Activated CD4-positive, alpha-beta T cell treated with anti-CD3 and anti-CD28 coated beads, Interleukin-2, amount 10 ng/mL, durations not matched to agents 7 days and 5 days (primary cell): ENCODE measurements at places on chromosomes 3 and 15. TPM values are rescaled to one million over a fixed set of nuclear protein-coding genes. Genes with fewer than 3 reads are reported as not detected.

- DNase-seq = no peak
Observed at GRCh38 chr15:43776101-43776717, 557 bp downstream of the ELL3 start.

- no peak for DNase-seq
Observed at GRCh38 chr3:58585994-58586393, 8.8 kb upstream of the FAM107A start.

DNA sequence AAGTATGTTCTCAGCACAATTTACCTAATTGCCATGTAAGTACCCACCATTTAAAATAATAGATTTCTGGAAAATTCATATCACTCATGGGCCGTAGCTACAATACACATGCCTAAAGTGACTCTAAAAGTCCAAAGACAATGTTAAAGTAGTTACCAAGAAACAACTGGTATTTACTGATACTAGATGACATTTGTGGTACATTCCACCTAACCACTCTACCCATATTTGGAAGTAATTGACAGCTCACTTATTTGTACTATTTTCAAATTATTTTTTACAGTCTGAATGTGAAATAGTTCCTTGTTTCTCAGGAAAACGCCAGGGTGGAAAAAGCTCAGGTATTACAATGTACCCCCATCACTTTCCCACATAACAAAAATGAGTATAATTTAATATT is 573.0 kb downstream of the MECOM start:
- DNase-seq = no peak

- DNase-seq = no peak
Observed at GRCh38 chr15:99096894-99097426, 7.9 kb upstream of the SYNM start.

The SMCO1 gene
- not detected for total RNA-seq

The IDH2 gene
- 332 TPM for total RNA-seq

The SH2D7 gene
- total RNA-seq = not detected

The MCF2L2 gene
- 5.4 TPM for total RNA-seq

The SLC24A5 gene
- total RNA-seq = not detected
